Astrocyte of the spinal cord (primary cell): ENCODE measurements at places on chromosomes 1 and 21.

GRCh38 chr1:225651376-225651871 lies 1.5 kb downstream of the ENAH start:
- peak; percentile 55 for DNase-seq

DNA sequence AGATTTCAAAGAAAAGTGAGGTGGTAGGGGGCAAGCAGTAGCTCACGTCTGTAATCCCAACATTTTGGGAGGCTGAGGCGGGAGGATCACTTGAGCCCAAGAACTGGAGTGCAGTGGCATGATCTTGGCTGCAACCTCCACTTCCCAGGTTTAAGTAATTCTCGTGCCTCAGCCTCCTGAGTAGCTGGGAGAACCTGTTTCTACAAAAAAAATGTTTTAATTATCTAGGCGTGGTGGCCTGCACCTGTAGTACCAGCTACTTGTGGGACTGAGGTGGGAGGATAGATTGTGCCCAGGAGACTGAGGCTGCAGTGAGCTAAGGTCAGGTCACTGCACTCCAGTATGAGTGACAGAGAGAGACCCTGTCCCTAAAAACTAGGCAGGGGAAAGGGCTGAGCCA lies 2.6 kb upstream of the TSPAN1 start:
- no peak for DNase-seq

DNA sequence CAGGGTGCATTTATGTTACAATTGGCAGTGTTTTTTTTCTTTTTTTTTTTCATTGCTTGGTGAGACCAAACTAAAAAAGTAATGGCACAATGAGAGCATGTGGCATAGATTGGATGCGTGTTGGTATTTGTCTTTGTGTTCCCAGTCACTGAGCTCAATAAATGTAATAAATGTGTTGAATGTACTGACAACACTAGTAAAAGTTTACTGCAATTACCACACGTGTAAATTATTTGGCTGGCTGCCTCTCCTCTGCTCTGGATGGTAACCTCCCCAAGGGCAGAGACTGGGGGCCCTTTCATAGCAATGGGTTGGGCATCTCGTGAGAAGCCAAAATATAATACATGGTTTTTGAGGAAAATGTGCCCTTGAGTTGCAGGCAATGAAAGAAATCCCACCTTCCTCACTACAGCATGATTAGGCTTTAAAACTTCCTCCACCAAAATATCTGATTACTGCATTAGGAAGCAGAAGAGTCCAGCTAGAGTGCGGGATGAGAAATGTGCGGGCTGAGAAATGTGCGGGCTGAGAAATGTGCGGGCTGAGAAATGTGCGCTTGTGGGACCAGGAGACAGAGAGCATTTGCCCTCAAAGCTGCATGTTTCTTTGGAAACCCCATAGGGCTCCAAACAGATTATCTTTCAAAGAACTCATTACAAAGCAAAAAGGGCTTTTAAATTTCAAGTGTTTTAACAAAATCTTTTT lies 58.5 kb downstream of the CDC7 start:
- DNase-seq = no peak

DNA sequence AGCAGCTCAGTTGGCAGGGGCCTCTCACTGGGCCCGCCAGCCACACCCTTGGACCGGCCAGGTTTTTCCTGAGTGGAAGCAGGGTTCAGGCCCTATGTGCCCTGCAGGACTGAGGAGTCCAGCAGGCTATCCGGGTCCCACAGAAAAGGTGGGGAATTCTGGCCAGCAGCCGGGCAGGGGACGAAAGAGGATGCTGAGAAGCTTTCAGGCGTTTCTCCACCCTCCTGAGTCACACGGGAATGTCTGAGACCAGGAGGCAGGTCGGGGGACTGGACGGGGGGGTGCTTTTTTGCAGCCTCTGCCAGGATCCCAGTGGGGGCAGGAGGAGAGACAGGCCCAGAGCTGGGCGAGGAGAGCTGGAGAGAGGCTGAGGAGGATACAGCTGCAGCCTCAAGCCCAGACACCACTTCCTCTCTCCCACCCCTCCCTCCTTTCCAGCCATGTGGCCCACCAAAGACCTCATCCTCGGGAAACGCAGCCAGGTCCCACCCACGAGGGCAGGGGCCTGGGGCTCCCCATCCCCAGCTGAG lies 105.4 kb downstream of the SPSB1 start:
- DNase-seq = peak; percentile 85

- DNase-seq = no peak
Measured at GRCh38 chr1:238690415-238690814, 696.0 kb upstream of the CHRM3 start.

DNA sequence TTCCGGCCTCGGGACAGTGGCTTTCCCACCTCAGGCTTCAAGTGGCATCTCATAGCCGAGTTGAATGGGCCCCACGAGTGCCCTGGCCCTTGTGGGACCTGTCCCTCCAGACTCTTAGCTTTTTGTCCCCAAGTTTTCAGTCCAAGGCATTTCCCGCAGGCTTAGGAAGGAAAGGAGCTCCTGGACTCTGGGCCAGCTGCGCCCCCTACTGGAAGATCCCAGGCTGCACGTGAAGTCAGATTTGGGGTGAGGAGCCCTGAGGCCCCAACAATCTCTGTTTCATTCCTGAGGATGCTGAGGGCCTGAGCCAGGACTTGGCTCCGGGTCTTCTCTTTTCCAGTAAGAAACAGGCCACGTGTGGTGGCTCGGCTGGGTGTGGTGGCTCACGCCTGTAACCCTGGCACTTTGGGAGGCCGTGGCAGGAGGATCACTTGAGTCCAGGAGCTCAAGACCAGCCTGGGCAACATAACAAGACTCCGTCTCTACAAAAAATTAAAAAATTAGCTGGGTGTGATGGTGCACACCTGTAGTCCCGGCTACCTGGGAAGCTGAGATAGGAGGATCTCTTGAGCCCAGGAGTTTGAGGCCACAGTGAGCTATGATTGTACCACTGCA lies 67.4 kb downstream of the ARHGEF10L start:
- DNase-seq = peak; percentile 63

GRCh38 chr1:36359383-36359782 lies 26.3 kb downstream of the STK40 start:
- DNase-seq = no peak

DNA sequence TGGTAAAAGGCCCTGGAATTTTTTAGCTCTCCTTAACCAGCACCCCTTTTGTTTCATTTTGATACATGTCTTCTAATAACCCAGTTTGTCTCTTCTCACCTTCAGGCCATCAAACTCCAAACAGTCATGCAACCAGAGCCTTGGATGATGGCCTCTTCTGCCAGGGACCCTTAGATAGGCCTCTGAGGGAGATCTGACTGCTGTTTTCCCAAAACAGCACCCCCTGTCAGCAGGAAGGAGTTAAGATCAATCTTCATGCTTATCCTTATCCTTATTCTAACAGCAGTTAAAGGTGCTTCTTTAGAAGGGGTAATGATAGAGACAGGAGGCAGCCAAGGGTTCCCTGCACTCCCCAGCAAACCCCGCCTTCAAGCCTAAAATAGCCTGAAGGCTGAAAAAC lies 49.5 kb upstream of the VANGL1 start:
- no peak for DNase-seq

DNA sequence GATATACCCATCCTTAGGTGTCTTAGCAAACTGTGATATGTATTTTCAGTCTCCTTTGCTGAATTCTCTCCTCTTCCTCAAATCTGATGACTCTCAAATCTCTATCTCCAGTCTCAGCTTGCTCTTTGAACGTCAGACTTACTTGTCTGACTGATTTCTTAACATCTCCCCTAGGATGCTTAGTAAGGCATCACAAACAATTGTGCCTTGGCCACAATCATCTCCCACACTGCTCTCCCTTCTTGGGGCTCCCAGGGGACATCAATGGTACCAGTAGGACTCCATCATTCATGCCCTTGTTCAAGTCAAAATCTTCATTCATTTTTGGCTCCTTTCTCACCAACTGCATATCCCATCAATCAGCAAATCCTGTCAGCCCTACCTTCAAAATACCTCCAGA lies 42.0 kb downstream of the GNG12 start:
- no peak for DNase-seq

- peak; percentile 40 for DNase-seq
Measured at GRCh38 chr1:210687582-210688279, 359.0 kb downstream of the HHAT start.

GRCh38 chr1:207993477-207994445 lies 82.8 kb upstream of the CD34 start:
- DNase-seq = no peak

DNA sequence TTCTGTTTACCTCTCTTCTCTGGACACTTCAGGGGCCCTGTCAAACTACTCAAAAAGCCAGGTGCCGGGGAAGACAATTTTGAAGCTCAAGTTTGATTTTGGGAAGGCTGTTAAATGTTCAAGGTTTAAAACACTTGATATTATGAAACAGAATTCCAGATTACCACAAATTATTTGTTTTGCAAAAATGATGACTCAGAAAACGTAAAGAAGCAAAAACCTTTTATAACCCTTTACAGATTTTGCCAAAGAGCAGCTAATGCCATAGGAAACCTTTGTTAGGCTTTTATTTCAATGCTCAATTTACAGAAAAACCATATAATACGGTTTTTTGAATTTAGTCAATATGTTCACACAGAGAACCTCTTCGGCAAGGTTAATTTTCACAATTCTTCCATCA lies 593.4 kb upstream of the ZP4 start:
- DNase-seq = peak; percentile 12

DNA sequence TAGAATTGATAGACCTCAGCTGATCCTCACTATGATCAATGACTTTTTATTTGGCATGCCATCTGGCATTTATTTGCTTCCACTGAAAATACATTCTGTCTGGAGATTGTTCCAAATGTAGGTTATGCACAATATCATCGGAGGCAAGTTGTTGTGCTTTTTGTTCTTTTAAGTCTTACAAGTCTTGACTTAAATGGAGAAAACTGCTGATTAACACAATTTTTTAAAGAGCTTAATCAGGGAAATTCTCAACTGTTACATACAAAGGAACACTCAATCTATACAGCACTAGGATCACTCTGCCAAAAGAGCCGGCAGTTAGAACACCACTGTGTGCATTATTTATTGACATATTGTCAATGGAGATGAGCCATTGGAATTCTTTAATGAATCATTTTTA lies 19.2 kb downstream of the CYYR1 start:
- no peak for DNase-seq

DNA sequence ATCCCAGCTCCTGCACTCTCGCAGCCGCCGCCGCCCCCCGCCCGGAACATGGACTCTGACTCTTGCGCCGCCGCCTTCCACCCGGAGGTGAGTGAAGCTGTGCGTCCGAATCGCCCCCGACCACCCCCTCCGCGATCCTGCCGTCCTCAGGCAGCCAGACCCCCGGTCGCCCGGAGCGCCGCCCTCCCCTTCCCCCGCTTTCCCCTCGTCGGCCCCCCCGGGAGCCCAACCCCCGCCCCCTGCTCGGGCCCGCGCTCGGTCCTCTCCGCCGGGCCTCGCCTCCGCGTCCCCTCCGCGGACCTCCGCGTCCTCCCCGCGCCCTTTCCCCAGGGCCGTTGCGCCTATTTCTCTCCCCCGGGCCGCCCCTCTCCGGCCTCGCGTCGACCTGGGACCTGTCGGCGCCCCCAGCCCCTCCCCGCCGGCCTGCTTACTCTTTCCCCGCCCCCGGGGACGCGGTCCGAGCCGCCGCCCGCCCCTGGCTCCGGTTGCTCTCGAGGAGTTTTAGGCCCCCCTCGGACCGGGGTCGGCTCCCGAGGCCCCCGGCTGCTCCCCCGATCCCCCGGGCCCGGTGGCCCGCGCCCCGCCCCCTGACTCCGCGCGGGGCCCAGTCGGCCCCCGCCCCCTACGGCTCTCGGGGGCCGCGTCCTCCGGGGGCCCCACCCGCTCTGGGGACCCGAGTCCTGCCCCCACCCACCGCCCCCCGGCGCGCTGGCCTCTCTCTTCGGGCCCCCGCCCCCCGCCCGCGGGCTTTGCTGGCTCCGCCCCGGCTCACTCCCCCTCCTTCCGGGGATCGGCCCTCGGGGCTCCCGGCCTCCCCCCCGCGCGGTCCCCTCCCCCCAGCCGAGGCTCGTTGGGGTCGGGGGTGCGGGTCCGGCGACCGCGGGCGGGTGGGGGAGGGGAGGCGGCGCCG lies 743 bp downstream of the PHF13 start:
- no peak for DNase-seq

- no peak for DNase-seq
Measured at GRCh38 chr21:31915566-31915965, 42.7 kb downstream of the HUNK start.

DNA sequence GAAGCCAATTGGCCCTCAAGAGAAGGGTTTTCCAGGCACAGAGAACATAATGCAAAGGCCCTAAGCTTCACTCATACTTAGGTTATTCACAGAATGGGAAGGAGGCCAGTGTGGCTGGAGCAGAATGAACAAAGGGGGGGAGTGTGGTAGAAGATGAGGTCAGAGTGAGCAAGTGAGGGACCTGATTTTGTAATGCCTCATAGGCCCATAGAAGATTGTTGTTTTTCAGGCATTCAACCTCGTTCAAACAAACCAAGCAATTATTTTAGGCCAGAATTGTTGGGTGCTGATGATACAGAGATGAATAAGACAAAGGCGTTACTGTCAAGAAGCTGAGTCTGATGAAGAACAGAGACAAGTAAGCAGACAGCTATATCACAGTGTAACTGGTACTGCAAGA lies 54.5 kb upstream of the RAP1A start:
- DNase-seq = peak; percentile 92

GRCh38 chr21:46229133-46229922 lies 754 bp upstream of the LSS start:
- no peak for DNase-seq

DNA sequence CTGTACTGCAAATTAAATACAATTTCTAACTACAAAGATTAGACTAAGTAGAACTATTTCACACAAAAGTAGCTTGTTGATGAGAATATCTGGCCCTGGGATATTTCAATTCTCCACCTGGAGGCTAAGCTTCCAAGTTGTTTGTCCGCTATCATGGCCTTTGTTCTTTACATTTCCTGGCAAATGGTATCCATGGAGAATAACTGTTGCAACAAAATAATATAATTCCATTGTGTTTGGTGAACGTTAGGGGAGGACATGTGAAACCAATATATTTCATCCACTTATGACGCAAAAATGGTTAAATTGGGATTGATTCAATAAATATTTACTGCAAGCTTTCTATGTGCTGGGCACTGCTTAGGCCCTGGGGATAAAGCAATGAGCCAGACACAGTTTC lies 565.4 kb downstream of the PTPRC start:
- DNase-seq = no peak

GRCh38 chr1:213054733-213055591 lies 3.9 kb downstream of the RPS6KC1 start:
- no peak for DNase-seq

DNA sequence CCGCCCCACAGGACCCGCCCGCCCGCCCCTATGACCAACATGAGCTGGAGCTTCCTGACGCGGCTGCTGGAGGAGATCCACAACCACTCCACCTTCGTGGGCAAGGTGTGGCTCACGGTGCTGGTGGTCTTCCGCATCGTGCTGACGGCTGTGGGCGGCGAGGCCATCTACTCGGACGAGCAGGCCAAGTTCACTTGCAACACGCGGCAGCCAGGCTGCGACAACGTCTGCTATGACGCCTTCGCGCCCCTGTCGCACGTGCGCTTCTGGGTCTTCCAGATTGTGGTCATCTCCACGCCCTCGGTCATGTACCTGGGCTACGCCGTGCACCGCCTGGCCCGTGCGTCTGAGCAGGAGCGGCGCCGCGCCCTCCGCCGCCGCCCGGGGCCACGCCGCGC lies 7.9 kb upstream of the IBA57 start:
- DNase-seq = no peak
